Activated naive CD8-positive, alpha-beta T cell treated with anti-CD3 and anti-CD28 coated beads for 36 hours (primary cell): ENCODE measurements at places on chromosomes 7 and 10. TPM values are rescaled to one million over a fixed set of nuclear protein-coding genes. Genes with fewer than 3 reads are reported as not detected.

DNA sequence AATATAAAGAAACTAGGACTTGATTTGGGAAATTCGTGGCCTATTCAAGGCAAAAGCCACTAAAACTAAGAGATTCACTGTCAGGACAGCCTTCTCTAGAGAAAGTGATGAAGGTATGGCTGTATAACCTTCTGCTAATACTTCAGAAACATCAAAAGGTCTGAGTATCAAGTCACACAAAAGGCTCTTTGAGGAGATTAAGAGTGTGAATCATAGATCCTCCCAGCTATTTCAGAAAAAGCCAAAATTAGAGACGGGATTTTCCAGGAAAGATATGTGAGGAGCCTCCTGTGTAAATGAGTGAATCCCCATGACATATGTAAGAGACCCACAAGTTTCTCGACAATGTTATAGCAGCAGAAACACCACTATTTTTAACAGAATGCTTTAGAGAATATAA is 56.2 kb downstream of the UBE3C start:
- DNase-seq: no peak

DNA sequence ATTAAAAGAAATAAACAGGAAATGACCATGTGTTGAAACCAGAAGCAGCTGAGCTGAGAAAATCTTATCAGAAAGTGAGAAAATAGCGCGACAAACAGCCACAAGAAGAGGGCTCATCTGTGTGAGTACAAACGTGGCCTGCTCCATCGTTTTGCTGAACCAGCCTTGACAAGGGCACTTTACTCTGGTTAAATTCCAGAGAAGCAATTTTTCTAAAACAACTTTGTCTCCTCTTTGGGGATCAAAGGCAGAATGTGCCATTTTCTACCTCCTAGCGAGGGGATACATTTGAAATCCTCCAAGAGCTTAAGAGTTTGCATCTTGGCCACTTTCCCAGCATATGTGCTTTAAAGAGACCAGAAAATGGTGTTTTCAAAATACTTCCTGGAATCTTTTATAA is 51.3 kb upstream of the VIPR2 start:
- no peak for DNase-seq

- DNase-seq: no peak
Observed at GRCh38 chr10:122786269-122786668, 59.4 kb downstream of the CUZD1 start.

- no peak for DNase-seq
Observed at GRCh38 chr7:101179117-101179516, 976 bp downstream of the NAT16 start.

GRCh38 chr10:92604841-92605240 is 11.9 kb downstream of the KIF11 start:
- no peak for DNase-seq

DNA sequence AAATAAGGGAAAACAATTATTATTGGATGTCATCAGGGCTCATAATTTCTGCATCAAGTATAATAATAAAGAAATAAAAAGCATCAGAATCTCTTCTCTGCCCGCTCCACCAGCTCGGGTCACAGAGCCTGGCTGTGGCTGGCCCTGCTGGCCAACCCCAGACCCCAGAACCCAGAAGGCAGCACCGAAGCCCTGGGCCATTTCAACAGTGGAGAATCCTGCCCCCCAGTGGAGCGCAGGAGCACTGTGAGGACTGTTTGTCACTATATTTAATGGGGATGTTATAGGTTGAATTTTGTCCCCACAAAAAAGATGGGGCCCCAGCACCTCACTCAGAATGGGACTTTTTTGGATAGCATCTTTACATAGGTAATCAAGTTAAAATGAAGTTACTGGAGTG is 27.3 kb downstream of the DENND11 start:
- DNase-seq: peak; percentile 11

- DNase-seq: no peak
Observed at GRCh38 chr10:28806951-28807759, 129.8 kb downstream of the BAMBI start.

Gene ZNF316
- 17.2 TPM for total RNA-seq

- no peak for DNase-seq
Observed at GRCh38 chr7:23238983-23239652, 7.5 kb upstream of the GPNMB start.

- no peak for DNase-seq
Observed at GRCh38 chr7:80087051-80087770, 47.4 kb upstream of the GNAI1 start.

GRCh38 chr10:33005322-33006301 is 47.6 kb upstream of the ITGB1 start:
- DNase-seq: peak; percentile 54

Gene PHKG1
- 1.3 TPM for total RNA-seq

- no peak for DNase-seq
Observed at GRCh38 chr7:102284891-102285539, 1.7 kb upstream of the SH2B2 start.

Gene ATRNL1
- 1.0 TPM for total RNA-seq

GRCh38 chr7:129169171-129169671 is 19.2 kb upstream of the SMO start:
- DNase-seq: peak; percentile 71

Gene PDCD4
- total RNA-seq: 125 TPM

DNA sequence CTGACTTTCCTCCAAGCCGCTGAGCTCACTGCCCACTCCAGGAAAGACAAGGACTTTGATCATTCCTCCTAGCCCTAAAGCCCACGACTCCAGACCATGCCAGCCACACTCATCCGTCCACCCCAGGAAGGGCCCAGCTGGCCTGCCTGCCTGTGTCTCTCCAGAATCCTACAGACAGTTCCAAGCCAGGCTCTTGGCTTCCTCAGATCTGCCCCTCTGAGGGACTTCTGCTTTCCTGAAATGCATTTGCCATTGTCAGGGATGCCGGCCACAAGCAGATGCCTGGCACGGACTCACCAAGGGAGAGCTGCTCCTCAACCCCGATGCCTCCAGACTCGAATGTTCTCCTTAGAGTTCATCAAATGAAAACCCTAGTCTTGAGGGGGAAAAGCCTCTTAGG is 155.8 kb downstream of the OAT start:
- DNase-seq: no peak
